Left hindlimb (tissue), 1 donor: ENCODE measurements at places on chromosomes 7 and 10.

- DNase-seq = no peak
Observed at GRCh38 chr7:144011458-144012230, 11.5 kb downstream of the OR6B1 start.

DNA sequence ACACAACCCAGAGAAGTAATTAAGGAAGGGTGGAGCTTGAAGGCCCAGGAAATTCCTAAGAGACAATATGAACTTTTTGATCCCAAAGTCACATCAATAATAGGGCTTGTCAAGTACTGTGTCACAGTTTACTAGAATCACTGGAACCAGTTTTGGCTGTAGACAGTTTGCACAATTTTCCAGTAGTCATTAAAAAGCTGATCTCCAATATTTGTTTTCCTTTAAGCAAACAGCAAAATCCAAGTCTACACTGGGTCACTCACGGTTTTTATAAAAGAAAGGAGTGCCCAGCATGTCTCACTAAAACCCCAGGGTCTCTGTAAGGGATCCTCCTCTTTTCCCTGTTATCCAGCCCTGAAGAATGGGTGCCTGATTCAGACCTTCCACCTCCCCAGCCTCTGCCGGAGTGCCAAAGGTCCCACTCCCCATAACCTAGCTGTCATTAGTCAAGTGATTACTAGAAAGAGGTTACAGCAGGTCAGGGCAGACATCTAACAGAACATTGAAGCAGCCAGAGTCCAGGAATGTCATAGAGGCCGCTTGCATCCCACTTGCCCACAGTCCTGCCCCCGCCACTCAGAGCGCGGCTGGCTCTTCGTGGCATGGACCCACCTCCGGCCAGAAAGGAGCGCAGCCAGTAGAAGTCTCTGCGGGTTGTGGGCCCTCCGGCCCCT is 552 bp downstream of the SLC25A16 start:
- no peak for DNase-seq

DNA sequence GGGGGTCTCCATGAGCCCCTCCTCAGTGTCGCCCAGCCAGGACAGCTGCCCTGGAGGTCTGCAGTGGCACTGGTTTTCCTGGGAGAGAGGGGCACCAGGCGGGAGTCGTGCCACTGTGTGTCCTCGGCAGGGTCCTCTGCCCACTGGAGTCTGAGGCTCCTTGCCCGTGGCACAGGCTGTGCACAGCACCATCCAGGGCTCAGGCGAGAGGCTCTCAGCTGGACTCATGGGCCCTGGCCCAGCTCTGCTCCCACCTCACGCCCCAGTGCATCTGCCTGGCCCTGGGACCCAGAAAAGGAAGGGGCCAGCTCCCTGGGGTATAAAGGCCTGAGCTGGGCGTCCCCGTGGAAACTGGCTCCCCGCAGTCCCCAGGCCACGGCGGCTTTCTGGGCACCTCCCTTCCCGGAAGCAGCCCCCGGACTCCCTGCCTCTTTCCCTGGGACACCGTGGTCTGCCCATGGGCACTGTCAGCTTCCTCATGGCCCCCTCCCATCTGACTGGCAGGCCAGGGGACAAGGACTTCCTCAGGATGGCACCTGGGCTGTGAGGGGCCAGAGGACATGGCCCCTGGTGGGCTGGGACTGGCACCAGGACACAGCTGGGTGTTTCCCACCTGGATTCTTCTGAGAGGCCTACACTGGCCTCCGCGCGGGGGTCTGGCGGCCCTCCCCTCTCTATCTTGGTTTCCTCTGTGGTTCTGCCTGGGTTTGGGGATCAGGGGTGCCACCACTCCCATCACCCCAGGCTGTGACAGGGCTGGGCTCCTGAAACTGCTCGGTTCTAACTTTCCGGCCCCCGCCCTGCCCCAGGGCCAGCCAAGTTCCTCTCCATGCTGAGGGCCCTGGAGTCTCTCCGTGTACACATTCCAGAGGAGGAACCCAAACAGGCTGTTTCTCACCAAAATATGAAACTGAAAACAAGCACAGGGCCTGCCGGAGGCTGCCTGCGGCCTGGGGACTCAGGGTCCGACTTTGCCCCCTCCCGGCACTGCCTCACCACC is 5.5 kb downstream of the FOXL3 start:
- no peak for DNase-seq

DNA sequence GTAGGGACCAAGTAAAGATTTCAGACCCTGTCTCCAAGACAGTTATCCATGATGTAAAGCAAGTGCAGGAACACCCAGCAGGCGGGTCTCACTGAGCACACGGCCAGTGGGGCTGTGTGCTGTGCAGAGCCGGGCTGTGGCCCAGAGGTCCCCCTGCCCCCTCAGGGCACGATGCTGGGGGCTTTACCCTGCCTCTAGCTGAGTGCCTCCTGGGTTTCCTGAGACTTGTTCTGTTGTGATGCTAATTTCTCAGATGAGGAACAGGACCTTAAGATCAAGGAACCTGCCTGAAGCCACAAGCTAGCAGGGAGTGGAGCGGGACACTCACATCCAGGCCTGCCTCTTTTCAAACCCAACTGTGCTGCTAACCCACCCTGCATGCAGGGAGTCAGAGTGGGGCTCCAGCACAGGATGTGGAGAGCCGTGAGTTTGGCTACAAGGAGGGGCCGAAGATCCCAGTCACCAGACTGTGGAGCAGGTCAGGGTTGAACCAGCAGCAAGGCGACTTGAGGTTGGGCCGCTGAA is 76.1 kb upstream of the LYZL2 start:
- DNase-seq = no peak

DNA sequence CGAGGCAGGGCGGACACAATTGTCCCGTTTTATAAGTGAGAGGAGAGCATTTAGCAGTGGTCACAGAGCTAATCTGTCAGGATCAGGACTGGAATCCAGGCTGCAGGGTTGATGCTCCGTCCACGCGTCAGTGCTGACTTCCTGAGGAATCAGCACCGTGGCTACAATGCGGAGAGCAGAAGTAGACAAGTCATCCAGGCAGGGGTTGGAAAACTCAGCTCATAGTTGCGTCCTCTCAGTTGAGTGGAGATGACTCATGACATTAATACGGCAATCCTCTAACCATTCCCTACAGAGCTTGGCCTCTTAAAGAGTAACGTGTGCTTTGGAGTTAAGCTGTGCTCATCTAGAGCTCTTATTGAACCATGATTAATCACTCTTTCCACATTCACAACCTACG is 17.1 kb upstream of the HTR5A start:
- DNase-seq = no peak

DNA sequence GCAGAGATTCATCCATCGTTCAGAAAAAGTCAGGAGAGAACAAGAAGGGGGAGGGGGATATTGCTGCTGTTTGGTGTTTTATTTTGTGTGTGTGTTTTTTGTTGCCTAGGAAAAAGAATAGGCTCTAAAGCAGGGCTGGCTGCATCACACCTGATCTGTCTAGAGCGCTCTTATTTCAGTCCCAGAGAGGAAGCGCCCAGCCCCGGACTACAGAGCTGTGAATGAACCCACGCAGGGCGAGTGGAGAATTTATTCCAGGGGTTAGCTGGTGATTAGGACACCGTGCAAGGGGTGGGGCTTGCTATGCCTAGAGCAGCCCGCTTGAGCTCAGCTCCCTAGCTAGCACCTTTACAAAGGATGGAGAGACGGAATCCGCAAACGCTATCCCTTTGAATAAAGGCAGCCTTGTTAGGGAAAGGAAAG is 621 bp upstream of the FAM13C start:
- peak; percentile 72 for DNase-seq

DNA sequence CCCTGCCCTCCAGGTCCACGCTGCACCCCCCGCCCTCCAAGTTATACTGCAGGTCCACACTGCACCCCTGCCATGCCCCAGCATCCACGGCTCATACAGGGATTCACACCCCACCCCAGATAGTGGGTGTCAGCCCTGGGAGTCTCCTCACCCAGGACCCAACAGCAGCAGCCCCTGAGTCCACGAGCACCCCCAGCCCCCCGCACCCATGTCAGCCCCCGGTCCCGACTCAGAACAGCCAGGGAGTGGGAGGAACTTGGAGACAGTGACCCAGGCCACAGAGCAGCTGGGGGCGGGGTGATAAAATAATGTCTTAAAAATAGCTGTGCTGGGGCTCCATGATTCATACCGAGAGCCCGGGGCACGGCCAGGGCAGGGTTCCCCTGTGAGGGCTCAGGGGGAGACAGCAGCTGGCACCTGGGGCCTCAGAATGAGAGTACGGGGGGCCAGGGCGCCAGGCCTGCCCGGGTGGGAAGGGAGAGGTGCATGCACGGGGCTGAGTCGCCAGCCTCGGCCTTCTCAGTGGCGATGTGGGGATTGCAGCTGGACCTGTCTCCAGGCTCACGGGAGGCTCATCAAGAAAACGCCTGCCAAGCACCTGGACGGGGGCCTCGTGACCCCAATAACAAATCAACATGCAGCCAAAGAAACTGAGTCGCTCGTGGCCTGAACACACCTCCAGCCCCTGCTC is 29.8 kb downstream of the ADAP1 start:
- DNase-seq = no peak

DNA sequence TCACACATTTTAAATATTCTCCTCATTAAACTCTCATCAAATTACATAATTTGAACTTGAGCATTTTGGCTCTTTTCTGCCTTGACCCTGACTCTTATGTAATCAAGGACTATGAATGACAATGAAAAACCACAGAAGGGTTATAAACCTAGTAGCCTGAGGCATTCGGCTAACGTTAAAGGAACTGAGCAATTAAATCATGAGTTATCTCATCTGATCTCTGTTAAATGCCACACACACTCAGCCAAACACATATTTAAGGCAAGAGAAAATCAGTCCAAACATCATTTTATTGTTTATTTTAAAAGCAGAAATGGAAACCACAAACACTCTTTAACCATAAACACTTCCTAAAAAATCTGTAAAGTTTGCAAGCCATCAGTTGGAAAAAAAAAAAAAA is 204.3 kb downstream of the DGKI start:
- no peak for DNase-seq

DNA sequence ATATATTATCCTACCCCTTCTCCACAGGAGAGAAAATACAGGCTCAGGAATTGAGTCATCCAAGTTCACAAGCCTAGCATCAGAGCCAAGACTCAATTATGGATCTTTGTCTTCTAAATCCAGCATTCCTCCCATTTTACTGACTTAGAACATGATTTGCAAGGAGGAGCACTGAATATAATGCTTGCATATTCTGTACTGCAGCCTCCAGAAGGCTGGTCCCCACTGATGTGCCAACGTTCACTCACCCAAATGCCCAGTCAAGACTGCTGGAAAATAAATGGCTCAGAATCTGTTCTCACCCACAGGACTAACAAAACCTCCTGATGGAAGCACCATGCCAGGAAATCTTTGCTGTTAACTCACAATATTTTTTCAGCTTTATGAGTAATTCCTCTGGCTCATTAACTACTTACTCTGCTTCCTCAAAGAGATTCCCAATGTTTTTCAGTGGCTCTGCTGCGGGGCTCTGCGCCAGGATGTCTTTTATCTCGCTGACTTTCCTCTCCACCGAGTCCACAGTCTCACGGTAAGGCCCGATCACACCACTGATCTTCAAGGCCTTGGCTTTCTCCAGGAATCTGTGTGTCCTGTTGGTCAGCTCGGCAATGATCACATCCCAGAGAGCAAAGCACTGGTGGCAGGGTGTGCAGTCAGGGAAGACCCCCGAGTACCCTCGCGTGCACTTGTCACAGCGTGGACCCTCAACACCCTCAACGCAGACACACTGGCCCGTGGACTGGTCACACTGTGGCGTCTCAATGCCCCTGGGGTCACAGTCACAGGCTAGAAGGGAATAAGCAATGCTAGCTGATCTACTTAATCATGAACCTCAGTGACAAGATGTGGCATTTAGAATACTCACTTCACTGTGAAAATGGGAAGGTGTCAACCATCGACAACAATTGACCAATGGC is 48.8 kb downstream of the DLD start:
- no peak for DNase-seq

- no peak for DNase-seq
Observed at GRCh38 chr7:105454095-105454747, 65.5 kb upstream of the SRPK2 start.

DNA sequence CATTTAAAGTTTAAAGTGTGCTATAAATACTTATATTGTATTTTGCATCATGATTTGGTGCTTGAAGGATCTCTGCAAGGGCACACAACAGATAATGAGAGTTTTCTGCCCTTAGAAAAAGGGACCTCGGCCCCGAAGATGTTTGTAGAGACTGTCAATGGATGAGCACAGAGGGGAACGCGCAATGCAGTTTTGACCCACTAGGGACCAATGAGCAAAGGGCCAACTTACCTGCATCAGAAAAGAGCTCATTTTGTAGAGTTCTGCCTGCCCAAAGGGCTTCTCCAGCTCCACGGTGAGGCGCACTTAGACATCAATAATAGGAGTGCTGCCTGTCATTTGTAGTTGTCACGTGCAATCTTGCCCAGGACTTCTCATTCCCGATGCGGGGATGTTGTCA is 91.1 kb downstream of the BUB3 start:
- no peak for DNase-seq

DNA sequence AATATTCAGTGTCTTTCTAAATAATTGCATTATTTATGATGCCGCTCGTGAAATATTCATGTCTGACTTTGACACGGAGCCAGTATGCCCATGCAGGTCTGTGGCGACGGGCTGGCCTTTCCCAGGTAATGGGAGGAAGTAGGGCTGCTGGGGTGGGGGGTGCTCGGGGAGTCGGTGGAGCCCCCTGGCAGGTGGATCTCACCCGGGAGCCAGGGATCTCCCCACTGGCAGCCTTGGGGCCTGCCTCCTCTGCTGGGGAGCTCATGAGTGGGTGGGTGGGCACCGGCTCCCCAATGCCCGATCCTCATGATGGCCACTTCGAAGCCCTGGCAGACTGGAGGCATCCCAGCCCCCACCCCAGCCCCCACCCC is 52.8 kb downstream of the PWWP2B start:
- peak; percentile 34 for DNase-seq

GRCh38 chr10:48649349-48649944 is 35.2 kb upstream of the WDFY4 start:
- no peak for DNase-seq

- DNase-seq = peak; percentile 40
Observed at GRCh38 chr10:27744802-27745731, 552 bp downstream of the MKX start.

- DNase-seq = no peak
Observed at GRCh38 chr7:35254496-35255442, 869 bp upstream of the TBX20 start.

DNA sequence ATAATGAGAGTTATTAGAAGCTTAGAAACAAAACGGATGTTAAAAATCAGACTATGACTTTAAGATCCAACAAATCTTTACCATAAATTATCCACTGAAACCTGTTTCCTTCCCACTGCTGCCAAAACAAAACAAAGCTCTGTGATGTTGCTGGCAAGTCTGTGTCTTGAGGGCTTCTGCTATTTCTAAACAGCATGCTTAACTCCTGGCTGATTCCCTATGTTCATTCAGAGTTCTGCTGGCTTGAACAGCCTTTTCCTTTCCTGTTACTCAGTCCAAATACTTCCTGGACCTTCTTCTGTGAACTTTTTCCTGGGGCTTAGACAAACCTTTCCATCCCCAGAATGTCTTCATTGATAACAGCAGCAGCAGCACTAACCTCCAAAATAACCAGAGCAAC is 448.1 kb downstream of the SORCS1 start:
- peak; percentile 36 for DNase-seq

DNA sequence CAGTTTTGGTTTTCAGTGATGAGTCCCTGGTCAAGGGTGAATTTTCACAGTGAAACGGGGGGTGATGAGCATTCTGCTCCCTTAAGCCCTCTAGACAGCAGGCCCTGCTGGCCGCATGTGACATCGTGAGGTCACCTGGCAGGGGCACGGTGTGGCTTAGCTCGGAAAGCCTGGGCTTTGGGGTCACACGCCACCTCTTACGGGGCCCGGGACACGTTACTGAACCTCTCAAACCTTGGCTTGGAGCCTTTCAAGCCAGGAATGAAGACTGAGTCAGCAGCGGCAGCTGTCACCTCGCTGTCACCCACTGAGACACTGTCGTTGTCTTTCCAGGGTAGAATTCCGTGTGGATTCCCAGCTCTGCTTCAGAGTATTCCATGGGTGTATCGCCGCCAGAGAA is 4.1 kb downstream of the GET4 start:
- no peak for DNase-seq
